Colonic mucosa (tissue), 4 donors: ENCODE measurements at places on chromosomes 7 and 10.
A peak's percentile ranks its signal among the peaks of the same experiment; 100 is the strongest.

DNA sequence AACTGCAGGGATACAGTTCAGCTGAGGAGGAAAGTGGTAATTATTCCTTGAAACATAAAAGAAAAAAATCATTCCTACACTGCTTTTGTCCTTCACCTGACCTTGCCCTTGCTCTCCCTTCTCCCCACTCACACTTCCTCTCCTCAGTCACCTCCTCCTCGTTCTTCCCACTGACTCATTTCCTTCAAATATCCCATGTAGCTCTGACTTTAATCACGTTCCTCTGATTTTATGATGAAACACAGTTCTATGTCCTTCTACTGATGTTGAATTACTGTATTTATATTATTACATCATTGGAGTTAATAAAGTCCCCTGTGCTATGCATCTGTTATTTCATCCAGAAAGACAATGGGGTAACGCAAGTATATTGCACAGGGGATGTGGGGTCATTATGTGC is 575.6 kb downstream of the POM121L12 start:
- no peak overlapping the region for H3K4me3 ChIP-seq
- no peaks in the 10 kb centered on the region for H3K4me1 ChIP-seq
- no peaks in the 10 kb centered on the region for H3K27me3 ChIP-seq
- no peak for DNase-seq
- H3K36me3 ChIP-seq, result no peaks in the 10 kb centered on the region

DNA sequence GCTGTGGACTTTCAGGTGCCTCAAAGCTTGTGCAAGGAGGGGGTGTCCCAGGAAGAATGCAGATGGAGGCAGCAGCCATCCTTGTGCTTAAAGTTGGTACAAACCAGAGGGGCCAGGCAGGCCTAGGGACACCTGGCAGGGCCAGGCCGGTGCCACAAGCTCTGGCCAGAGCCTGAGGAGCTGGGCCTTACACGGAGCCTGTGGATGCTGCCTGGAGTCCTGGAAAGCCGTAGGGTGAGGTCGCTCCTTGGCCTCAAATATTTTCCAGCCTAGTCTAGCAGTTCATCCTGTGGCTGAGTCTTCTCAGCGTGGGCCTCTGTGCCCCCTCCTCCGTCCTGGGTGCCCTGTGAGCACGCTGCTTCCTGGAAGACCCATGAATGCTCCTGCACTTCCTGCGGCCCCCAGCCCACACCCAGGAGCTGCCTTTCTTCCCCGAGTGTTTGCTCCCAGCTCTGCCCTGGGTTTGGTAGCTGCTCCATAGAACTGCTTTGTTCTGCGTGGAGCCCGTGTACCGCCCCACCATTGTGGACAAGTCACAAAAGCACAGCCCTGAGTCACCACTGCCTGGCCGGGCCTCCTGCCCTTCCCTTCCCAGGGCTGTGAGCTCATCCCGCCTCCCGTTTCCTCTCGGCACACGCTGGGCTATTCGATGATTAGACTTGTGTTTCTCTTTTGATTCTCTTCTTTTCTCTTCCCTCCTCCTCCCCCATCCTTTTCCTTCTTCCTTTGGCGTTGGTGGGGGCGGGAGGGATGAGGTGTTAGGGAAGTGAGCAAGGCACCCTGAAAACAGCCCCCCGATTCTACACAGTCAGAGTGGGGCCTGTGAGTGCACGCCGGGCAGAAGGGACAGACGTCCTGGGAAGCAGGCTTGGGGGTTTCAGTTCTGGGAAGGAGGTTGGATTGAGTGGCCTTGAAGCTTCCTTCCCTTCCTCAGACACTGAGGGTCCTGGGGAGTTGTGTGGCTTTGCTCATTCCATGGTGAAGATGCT is 73.2 kb upstream of the SHH start:
- H3K4me3 ChIP-seq, result no peak overlapping the region
- no peaks in the 10 kb centered on the region for H3K27me3 ChIP-seq
- no peaks in the 10 kb centered on the region for H3K36me3 ChIP-seq
- DNase-seq, result no peak

DNA sequence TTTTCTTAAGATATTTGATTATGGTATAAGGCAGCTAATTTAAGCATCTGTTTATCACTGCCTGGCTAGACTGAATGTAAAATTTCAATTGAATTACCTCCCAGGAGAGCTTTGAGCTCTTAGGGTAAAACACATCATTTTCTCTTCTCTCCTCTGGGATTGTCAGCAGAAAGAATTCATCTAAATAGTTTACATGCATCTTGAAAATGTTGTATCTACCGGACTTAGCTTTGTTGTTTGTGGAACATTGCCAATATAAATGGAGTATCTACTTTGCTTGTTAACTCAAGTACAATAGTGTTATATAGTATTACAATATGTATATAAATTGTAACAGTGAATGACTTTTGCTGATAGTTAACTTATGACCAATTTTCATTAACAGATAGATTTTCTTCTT is 73.3 kb downstream of the TAF3 start:
- H3K27ac ChIP-seq, result no peak overlapping the region
- no peak overlapping the region for H3K4me3 ChIP-seq
- no peak for DNase-seq

GRCh38 chr7:18565337-18565736 is 69.8 kb downstream of the HDAC9 start:
- no peak overlapping the region for H3K4me3 ChIP-seq
- H3K27ac ChIP-seq, result no peak overlapping the region
- no peaks in the 10 kb centered on the region for H3K36me3 ChIP-seq
- no peaks in the 10 kb centered on the region for H3K4me1 ChIP-seq
- DNase-seq, result no peak

DNA sequence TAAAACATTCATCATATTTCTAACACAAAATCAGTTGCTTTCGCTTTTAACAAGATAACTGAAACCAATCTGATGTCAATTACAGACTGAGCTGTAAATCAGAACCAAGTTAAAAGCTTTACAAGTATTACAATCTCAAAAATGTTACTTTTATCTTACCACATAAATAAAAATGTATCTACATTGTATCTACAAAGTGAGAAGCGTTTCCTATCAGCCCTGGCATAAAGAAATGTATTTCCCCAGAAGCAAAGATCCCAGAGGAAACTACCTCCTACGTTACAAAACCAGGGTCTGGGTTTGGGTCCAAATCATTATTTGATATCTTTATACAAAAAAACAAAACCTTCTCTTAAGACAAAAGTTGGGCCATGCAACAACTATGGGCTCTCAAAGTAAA is 2.6 kb downstream of the SMURF1 start:
- H3K27ac ChIP-seq, result peak overlapping the region; percentile 98
- no peaks in the 10 kb centered on the region for H3K27me3 ChIP-seq
- DNase-seq, result no peak
- H3K36me3 ChIP-seq, result no peaks in the 10 kb centered on the region
- no peaks in the 10 kb centered on the region for H3K4me1 ChIP-seq

GRCh38 chr10:92218569-92218968 is 72.3 kb downstream of the CPEB3 start:
- no peaks in the 10 kb centered on the region for H3K4me1 ChIP-seq
- DNase-seq, result no peak
- H3K27me3 ChIP-seq, result no peaks in the 10 kb centered on the region
- H3K36me3 ChIP-seq, result no peaks in the 10 kb centered on the region
- no peak overlapping the region for H3K4me3 ChIP-seq
- no peak overlapping the region for H3K27ac ChIP-seq

DNA sequence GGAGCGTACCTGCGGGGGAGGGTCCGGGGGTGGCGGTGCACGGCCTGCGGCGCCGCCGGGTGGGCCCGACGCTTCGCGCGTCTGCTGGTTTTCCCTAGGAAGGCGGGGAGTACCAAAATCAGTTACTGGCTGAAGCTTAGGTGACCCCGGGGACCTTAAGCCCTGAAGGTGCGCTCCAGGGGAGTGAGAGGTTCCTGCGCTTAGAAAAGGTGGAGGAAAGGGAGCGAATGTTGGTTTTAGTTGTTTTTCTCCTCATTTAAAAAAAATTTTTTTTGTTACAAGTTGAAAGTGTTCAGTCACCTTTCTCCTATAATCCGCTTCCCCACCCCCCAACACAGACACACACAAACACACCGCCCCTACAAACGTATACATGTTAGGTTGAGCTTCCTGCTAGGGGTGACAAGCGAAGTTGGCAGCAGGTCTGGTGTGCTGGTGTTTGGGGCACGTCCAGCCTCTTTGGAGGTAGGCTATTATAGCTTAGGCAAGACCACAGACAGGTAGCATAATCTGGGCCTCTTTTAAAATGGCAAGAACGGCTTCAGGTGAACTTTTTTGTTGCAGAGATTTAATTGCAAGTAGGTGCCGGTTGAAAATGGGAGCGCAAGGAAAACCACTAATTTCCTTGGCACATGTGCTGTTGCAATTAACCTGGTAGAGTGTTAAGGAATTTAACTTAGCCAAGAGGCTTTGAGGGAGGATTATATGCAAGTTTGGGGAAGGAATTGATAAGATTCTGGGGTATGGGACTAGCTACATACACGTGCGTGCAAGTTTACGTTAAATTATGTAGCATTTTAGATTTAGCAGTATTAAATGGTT is 945 bp downstream of the ADD3 start:
- no peaks in the 10 kb centered on the region for H3K4me1 ChIP-seq
- H3K27ac ChIP-seq, result peak overlapping the region; percentile 80
- H3K4me3 ChIP-seq, result peak overlapping the region; percentile 62
- no peaks in the 10 kb centered on the region for H3K27me3 ChIP-seq
- DNase-seq, result peak; percentile 84

DNA sequence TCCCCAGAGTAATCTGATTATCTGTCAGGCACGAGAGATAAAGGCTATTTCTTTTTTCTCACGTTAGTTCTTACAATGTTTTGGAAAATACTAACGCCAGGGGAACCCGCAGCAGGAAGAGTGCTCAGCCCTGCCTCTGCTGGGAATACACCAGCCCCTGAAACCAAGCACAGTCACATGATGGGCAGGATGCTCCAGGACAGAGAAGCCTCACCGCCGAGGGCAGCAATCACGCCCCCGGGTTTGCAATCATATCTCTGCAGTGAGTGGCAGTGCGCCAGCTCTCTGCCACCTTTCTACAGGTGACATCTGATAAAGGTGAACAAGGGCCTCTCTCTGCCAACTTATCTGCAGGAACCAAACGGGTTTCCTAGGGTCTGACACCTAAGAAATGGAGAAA is 39.8 kb downstream of the BRI3 start:
- H3K4me1 ChIP-seq, result no peaks in the 10 kb centered on the region
- no peaks in the 10 kb centered on the region for H3K27me3 ChIP-seq
- no peak overlapping the region for H3K4me3 ChIP-seq
- no peaks in the 10 kb centered on the region for H3K36me3 ChIP-seq
- no peak for DNase-seq

GRCh38 chr10:92747600-92747999 is 57.8 kb downstream of the HHEX start:
- no peak overlapping the region for H3K27ac ChIP-seq
- no peaks in the 10 kb centered on the region for H3K4me1 ChIP-seq
- H3K4me3 ChIP-seq, result no peak overlapping the region
- H3K36me3 ChIP-seq, result no peaks in the 10 kb centered on the region

DNA sequence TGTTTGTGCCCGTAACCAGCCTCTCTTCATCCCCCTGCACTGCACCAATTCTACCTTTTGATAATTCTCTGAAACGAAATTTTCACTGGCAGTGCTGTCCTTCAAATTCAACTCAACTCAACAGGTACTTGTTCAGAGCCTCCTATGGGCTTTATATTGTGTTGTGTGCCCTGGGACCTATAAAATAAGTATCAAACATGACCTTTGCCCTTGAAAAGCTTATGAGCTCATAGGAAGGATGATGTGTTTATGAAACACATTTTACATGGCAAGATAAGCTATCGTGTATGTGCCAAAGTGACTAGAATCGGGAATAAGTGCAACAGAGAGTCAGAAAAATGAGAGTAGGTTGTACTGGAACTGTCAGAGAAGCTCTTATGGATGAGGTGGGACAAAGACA is 923.5 kb downstream of the LRMDA start:
- no peak overlapping the region for H3K27ac ChIP-seq
- H3K27me3 ChIP-seq, result no peaks in the 10 kb centered on the region

DNA sequence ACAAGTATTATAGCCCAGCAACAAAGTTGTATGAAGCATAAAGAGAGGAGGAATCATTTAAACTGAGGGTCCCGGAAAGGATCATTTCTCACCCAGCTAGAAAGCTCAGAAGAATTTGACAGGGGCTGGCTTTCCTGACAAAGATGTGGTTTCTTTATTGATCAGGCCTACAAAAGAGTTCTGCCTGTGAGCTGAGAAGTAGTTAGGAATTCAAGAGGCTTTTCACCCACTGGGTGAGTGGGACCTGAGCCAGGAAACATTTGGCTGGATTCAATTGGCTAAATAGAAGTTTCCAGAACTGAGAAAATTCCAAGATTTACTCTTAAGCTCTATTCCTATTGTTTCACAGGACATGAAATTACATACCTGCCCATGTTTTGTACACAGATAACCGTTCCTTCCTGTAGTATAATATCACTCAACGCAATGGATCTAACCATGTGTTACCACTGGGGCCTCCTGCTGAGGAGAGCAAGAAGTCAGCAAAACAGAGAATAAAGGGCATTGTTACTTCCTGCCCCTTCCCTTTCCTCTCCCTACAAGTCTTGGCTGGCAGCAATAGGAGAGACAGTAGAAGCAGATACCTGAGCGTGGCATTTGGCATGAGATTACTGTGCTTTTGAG is 53.9 kb upstream of the PAPSS2 start:
- no peaks in the 10 kb centered on the region for H3K36me3 ChIP-seq
- no peak for DNase-seq
- H3K4me3 ChIP-seq, result no peak overlapping the region
- no peaks in the 10 kb centered on the region for H3K27me3 ChIP-seq
- H3K27ac ChIP-seq, result no peak overlapping the region

- H3K27ac ChIP-seq, result no peak overlapping the region
- no peak overlapping the region for H3K4me3 ChIP-seq
- no peaks in the 10 kb centered on the region for H3K27me3 ChIP-seq
- H3K36me3 ChIP-seq, result no peaks in the 10 kb centered on the region
- no peak for DNase-seq
- no peaks in the 10 kb centered on the region for H3K4me1 ChIP-seq
Measured at GRCh38 chr10:33927347-33927746, 592.9 kb upstream of the NRP1 start.

DNA sequence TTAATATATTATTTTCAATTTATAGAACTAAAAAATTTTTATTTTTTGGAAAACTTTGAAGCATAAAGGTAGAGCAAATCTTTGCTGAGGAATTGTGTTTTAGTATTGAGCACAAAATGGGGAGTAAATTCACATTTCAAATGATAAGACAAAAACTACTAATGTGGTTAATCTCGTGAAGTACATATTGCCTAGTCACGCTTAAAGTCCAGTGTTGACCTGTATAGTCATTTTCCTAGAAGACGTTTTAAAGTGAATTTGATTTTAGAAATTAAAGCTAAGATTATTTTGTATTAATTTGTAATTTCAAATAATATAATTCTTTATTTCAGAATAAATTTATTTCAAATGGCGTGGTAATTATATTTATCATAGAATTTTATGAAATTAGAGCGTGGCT is 57.2 kb upstream of the MSRB2 start:
- no peak overlapping the region for H3K4me3 ChIP-seq
- H3K4me1 ChIP-seq, result no peaks in the 10 kb centered on the region
- H3K27ac ChIP-seq, result no peak overlapping the region
